ENCODE measurements at places on chromosomes 12 and 14.

- no peak for DNase-seq
Measured at GRCh38 chr14:74309125-74310022, 6.6 kb upstream of the ABCD4 start.

DNA sequence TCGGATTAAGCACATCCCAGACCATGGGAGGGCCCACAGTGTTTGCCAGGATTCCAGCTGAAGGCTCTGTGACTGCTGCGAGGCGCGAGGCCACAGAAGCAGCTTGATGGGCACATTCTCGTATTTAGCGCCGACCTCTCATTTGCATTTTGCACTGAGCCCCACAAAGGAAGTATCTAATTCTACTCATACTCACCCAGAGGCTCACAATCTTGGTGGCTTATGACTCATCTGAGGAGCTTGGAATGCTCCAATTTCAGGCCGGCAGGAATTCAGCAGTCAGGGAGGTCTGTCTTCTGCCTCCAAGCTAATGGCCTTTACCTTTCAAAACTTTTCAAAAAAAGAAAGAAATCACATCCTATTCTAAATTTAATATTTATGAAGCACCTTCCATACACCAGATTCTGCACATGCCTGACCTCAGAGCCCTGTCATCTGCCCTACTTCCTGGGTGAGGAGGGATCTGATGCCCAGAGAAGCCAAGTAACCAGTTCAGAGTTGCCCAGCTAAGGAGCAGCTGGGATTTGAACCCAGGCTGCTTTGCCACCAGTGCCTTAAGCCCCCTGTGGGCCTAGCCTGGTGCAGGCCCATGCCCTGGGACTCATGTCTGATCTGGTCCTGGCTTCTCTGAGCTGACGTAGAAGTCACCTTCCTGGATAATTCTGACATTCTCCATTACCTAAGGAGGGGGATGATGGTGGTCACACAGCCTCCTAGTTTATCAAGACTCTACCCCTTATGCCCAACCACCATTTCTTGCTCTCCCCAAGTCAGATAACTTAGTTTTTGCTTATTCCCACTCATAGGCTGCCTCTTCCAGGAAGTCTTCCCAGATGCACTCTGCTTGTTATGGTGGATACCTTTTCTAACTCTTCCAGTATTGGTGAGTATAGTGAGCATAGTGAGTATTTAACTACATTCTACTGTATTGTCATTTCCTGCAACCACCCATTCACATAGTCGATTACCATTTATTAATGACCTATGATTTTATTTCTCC is 198.9 kb downstream of the RBM19 start:
- no peak for DNase-seq

DNA sequence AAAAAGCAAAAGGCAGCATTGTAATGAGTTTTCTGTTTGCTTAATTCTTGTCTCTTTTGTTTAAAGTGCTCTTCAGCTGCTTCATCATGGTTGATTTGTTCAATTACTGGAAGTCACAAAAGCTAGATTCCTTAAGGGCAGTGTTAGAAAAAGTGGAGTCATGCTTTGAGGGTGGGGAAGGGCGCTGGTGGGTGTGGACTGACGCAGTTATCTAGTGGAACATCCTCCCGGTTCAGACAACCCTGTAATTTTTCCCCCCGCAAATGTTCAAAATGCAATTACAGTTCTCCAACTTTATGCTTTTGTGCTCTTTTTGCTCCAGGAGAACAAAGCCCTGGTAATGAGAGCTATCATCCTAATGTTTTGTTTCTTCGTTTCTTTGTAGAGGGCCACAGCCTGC is 2.1 kb downstream of the AKAP6 start:
- DNase-seq = peak; percentile 74

DNA sequence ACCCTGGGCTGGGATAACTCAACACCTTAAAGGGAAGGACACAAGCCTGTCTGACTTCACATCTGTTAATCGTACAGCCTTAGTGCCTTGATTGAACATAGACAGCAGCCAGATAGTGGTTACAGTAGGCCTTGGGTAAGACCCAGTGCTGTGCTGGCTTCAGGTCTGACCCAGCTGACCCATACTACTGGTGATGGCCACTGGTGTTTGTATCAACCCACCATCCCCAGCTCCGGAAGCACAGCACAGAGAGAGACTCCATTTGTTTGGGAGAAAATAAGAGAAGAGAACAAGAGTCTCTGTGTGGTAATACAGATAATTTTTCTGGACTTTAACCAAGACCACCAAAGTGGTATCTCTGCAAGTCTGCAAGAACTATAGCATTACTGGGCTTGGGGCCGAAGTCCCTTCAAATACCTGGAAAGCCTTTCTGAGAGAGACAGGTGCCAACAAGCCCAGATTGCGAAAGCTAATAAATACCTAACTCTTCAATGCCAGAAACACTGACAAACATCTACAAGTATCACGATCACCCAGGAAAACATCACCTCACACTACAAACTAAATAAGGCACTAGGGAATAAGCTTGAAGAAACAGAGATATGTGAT is 330.1 kb upstream of the GARIN2 start:
- DNase-seq = no peak

- no peak for DNase-seq
Measured at GRCh38 chr14:75875958-75876357, 105.8 kb downstream of the TGFB3 start.

DNA sequence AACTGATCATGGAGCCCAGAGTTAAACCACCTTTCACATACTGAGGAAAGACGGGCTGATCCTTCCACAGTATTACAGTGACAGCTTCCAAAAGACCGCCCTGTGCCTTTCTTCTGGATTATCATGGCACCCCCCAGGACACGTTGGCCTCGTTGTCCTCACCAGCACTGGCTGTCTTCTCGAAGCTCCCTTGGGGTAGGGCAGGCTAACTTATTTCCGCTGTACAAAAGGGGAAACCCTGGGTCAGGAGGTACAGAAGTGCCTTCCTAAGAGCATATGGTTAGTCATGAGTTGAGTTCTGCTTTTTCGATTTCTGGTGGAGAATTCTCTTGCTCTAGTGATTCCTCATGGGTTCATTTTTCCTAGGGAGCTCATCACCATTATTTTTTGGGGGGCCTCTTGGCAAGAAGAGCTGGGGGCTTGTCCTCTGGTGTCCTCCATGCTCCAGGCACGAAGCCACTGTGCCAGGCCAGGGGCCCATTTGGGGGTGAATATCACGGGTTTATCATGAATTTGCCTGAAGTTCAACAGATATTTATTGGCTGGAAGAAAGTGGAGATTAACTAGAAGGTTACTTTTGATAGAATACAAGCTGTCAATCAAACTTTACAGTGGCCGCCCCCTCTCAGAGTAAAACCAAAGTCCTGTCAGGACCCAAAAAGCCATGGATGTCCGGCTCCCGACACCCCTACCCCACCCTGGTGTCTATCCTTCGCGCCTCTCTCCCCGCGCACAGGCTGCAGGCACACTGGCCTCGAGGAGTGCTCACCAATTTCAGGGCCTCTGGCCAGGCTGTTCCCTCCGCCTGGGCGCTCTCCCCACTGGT is 8.8 kb upstream of the TRAF3 start:
- DNase-seq = no peak

- no peak for DNase-seq
Measured at GRCh38 chr12:86179855-86180254, 76.3 kb downstream of the MGAT4C start.

- no peak for DNase-seq
Measured at GRCh38 chr14:52111583-52111982, 42.7 kb upstream of the NID2 start.

- no peak for DNase-seq
Measured at GRCh38 chr12:10191865-10192264, 13.0 kb downstream of the TMEM52B start.

DNA sequence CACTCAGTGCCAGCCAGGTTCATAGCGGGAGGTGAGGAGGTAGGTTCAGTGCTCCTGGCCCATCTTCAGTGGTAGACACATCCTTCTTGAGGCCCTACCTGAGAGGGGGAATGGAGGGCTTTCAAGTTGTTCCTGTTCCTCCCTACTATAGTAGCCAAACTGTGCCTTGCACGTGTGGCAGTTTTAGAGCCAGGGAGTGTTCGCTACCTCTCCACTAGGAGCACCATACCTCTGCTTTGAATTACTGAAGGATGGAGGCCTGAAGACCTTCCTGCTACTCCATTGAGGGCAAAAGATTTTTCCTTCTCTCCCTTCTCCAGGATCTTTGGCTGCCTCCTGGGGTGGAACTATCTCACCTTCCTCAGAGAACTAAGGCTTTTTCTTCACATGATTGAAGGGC is 5.9 kb upstream of the ALG10 start:
- no peak for DNase-seq

GRCh38 chr14:53375599-53375998 is 222.5 kb upstream of the DDHD1 start:
- no peak for DNase-seq

DNA sequence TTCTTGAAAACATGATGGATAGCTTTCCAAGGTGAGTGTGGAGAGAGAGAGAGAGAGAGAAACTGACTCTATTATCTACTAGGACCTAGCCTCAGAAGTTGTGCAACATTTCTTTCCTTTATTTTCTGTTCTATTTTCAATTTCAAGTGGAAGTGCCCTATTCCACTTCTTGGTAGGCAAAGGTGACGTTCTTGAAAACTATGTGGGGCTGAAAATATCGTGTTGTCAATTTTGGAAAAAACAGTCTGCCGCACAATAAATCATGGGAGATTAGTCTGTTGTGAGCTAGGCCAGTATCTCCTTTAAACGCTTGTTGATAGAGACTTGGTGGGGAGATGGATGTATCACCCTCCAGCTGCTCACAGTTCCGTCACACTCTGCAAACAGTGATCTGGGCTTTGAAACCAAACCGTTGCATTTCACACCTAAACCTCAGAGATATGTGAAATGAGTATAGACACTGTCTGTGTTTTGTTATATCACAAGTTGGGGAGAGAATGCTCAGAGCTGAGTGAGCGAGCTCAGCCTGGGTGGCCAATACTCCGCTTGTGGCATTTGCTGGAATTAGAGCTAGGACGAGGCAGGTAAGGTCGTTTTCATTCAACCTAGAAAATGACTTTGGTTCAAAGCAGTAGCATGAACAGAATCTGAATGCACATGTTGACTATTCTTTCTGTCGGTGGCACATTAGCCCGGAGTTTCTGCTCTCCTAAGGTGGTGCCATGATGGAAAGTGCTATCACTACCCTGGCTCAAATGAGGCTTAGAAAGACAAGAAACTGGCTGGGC is 75.1 kb upstream of the ST8SIA1 start:
- no peak for DNase-seq

- DNase-seq = peak; percentile 77
Measured at GRCh38 chr12:70919597-70920035, 922 bp downstream of the PTPRR start.

- no peak for DNase-seq
Measured at GRCh38 chr12:132040906-132041606, 91.3 kb downstream of the EP400 start.

DNA sequence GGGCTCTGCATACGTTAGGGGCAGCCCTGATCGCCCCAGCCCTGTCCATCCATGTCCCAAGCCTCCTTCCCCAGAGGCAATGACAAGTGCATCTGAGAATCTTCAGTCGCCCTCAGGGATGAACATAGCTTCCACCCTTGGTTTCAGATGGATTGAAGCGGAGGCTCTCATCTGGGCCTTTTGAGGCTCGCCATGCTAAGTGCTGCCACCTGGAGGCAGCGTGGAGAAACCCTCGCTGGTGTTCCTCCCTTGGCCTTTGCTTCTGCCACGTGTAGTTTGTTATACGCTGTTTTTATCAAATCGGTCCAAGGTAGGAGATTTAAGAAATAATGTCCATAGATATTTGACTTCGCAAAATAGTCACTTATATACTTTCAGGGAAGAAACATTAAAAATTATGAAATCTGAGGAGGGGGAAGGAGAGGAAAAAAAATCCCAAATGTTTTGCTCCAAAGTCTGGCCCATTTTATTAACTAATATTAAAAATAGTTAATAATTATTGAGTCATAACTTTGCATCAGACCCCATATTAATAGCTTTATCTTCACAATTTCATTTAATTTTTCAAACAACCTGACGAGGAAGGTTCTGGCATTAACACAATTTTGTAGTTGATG is 28.8 kb upstream of the LRRC10 start:
- DNase-seq = peak; percentile 81

- DNase-seq = no peak
Measured at GRCh38 chr12:68331500-68331868, 678 bp downstream of the MDM1 start.

DNA sequence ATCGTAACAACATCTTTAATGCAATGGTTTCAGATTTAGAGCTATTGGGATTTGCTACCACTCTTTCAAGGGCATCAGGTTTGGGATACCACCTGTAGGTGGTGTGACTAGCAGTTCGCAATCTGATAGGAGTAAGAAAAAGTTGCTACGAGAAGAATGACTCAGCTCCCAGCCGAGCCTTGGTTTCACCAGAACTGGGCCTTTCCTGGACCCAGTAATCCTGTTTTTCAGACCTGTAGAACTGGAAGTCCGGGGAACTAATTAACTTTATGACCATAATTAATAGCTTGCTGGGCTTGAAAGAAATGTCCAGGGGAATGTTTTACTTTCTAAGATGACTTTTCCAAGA is 770 bp downstream of the ABHD4 start:
- no peak for DNase-seq

DNA sequence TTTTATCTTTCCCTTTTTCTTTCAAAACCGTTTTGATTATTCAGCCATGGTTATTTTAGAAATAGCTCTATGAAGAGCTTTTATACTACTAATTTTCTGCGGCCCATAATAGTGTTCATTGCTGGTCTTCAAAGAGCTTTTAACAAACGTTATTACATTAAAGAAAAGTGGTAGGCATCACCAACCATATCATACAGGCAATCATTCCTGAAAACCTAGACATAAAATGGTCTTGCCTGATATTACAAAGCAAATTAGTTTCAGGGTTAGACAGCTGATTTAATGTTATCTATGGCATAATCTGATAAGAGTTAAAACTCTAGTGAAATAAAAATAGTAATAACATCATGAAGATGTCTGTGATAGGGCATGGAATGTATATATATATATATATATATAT is 89.7 kb upstream of the CNTN1 start:
- no peak for DNase-seq

GRCh38 chr12:116390401-116391335 is 113.2 kb upstream of the MED13L start:
- DNase-seq = no peak

DNA sequence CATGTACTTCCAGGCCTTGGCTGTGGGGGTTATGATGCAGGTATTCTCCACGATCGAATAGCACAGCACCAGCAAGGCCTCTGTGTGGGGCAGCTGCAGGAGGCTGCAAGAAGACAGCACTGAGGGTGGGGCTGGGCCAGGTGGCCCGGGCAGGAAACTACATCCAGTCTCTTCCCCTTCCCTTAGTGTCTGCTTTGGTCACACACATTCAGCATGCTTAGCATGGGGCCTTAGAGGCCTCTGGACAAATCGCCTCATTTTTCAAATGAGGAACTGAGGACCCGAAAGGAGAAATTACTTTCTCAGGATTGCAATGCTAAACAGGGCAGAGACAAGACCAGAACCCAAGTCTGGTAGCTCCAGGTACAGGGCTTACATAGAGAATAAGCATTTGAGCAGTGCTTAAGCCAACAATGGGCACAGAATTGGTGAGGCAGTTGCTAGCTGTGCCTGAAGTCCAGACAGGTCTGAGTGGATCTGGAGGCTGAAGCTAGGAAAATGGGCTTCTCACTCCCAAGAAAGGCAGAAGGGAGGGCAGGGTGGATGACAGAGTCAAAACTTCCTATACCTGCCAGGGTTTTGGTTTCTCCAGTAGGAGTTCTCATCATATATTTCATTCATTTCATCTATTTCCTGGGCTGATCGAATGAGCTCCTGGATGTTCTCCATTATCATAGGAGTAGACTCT is 3.5 kb downstream of the ACRBP start:
- no peak for DNase-seq

- DNase-seq = no peak
Measured at GRCh38 chr14:79418649-79419415, 792.5 kb downstream of the DIO2 start.

- no peak for DNase-seq
Measured at GRCh38 chr12:46237371-46238045, 31.3 kb downstream of the SLC38A1 start.

- no peak for DNase-seq
Measured at GRCh38 chr14:79856381-79856780, 354.9 kb downstream of the DIO2 start.
